GM03348 (cell line): ENCODE measurements at places on chromosomes 11 and 22.

DNA sequence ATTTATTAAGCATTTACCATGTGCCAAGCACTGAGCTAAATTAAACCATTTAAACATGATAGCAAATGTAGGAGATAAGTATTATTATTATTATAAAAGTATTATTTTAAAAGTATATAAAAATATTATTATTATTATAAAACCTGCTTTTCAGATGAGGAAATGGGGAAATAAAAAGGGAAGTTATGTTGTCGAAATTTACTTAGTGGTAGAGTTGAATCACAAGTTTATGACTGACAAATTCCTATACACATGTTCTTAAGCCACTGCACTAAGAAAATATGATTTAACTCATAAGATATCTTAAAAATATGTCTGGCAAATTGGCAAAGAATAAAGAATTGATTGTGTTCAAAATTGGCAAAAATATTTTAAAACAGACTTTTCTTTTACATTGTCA lies 53.8 kb downstream of the CASP12 start:
- DNase-seq, result no peak

DNA sequence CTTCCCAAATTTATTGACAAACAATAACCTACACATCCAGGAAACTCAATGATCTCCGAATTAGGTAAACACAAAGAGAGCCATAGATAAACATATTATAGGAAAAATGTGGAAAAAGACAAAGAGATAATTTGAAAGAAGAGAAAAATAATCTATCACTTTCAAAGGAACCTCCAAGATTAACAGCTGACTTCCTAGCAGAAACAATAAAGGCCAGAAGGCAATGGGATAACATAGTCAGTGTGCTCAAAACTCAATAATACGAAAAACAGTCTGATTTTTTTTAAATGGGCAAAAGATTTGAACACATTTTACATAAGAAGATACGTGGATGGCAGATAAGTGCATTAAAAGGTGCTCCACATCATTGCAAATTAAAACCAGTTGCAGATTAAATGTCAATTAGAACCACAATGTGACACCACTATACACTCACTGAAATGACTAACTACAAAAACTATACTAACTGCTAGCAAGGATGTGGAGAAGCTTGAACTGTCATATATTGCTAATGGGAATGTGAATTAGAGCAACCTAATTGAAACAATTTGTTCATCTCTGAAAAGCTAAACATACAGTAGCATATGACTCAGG lies 300.4 kb downstream of the TMEM135 start:
- DNase-seq, result no peak

DNA sequence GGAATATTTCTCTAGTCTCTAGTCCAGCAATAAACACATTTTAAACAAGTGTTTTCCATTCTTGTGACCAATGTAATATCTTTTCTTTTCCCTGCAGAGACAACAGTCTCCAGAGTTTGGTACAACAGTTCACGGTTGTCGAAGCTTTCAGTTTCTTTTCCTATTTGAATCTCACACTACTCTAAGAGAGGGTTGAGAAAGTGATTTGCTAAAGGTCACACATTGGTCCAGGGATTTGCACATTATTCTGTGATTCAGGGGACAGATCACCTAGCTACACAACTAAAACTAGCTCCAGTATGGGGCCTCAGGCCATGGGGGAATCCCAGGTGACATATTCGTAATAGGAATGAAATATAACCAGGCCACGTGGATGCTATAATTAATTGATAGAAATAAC lies 132.5 kb downstream of the HIPK3 start:
- DNase-seq, result no peak

DNA sequence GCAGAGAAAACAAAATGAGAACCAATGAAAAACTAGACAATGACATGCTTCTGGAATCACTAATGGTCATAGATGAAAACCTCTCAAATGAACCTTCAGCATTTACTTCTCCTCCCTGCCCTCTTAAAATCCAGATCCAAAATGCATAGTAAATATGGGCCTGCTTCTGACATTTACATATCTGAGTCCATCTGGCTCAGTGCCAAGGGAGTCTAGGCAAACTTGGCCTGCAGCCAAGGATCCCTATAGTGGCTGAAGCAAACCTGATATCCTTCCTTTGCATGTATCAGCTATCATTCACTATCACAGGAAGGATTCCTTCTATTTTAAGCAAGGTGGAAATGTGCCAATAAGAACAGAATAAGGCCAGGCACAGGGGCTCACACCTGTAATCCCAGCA lies 104.8 kb downstream of the C11orf58 start:
- no peak for DNase-seq

- peak; percentile 87 for DNase-seq
Measured at GRCh38 chr11:69295995-69296889, 2.3 kb downstream of the MYEOV start.

DNA sequence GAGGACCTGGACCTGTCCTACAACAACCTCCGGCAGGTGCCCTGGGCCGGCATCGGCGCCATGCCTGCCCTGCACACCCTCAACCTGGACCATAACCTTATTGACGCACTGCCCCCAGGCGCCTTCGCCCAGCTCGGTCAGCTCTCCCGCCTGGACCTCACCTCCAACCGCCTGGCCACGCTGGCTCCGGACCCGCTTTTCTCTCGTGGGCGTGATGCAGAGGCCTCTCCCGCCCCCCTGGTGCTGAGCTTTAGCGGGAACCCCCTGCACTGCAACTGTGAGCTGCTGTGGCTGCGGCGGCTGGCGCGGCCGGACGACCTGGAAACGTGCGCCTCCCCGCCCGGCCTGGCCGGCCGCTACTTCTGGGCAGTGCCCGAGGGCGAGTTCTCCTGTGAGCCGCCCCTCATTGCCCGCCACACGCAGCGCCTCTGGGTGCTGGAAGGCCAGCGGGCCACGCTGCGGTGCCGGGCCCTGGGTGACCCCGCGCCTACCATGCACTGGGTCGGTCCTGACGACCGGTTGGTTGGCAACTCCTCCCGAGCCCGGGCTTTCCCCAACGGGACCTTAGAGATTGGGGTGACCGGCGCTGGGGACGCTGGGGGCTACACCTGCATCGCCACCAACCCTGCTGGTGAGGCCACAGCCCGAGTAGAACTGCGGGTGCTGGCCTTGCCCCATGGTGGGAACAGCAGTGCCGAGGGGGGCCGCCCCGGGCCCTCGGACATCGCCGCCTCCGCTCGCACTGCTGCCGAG lies 1.5 kb downstream of the LRFN4 start:
- no peak for DNase-seq

DNA sequence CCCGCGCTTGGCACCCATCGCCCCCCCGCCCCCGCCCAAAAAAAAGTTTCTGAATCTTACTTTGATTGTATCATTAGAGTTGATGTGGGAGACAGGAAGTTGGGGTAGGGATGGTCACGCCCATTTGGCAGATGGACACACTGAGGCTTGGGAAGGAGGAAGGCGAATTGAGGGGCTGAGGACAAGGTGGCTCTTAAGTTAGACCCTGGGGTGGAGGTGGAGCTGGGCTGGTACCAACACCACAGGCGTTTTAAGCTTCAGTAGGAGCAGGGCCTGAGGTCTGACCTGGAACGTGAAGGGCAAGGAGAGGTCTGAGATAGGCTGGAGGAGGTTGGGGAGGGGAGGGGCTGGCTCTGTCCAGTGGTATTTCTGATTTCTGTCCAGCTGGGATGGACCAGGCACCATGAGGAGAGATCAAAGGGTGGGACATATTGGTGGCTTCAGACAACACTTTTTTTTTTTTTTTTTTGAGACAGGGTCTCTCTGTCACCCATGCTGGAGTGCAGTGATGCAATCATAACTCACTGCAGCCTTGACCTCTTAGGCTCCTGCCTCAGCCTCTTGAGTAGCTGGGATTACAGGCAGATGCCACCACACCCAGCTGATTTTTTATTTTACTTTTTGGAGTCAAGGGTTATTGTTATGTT lies 799 bp upstream of the CDC42BPG start:
- DNase-seq, result no peak

DNA sequence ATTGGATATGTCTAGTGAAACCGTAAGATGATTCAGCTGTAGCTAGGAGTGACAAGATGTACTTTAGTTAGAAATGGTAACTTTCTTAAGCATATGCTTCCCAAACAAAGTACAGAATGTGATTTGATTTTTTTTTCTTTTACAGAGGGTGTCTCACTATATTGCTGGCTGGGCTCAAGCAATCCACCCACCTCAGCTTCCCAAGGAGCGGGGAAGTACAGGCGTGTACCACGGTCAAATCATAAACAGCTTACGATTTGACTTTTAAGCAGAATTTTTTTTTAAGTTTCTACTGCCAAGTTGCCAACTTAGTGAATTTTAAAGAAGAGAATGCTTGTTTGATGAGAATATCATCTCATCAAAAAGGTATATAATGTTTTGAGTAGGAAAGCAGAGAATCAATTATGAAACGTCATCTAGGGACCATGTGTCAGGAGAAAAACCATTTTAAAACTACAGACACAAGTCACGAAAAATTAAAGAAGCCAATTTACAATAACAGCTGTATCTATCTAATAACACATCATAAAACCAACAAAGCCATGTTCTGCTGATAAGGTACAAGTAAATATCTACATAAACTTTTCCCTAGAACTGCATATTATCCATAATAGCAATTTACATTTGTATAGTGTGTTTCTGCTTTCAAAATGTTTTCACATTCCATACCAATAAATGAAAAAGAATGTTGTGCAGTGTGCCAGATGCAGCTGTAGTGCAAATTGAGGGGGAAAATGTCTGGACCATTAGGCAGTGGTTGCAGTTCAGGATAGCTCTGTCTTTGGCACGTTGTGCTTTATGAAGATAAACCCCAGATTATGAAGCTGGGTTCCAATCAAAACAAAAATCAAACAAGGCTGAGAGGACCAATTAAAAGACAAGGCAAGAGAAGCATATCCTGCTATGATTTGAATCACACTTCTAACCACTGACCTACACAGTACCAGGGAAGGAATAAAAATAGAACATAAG lies 33.7 kb upstream of the USP47 start:
- no peak for DNase-seq

- DNase-seq, result no peak
Measured at GRCh38 chr22:23302171-23303002, 122.1 kb downstream of the BCR start.

DNA sequence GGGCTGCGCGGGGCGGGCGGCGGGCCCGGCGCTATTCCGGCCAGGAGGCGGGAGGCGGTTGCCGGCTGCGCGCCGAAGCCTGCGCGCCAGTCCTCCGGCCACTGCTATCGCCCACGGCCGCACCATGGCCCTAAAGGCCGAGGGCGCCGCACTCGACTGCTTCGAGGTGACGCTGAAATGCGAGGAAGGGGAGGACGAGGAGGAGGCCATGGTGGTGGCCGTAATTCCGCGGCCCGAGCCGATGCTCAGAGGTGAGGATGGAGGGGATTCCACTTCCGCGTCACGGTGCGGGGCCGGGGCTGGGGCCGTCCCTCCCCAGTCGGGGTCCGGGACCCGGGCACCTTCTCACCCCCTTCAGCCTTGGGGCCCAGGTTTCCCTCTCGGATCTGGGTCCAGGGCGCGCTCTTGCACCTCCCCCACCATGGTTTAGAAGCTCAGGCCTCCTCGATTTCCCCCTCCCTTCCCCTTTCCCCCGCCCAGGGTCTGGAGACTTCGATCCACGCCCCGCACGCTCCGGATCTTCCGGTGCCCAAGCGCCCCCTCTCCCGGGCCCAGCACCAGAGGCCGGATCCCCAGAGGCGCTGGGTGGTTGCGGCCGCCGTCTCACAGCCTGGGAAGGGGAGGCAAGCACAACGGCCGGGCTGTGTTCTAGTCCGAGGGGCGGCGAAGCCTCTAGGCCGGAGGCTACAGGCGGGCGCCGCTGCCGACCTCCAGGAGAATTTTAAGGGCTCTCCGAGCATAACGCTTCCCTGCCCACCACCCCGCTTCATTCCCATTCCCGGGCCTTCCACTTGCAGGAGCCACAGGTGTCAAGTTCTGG lies 517 bp downstream of the SPINDOC start:
- DNase-seq, result peak; percentile 77

- no peak for DNase-seq
Measured at GRCh38 chr22:19745155-19746101, 15.2 kb upstream of the TBX1 start.

- no peak for DNase-seq
Measured at GRCh38 chr11:4684631-4685285, 12.9 kb downstream of the OR51E2 start.

DNA sequence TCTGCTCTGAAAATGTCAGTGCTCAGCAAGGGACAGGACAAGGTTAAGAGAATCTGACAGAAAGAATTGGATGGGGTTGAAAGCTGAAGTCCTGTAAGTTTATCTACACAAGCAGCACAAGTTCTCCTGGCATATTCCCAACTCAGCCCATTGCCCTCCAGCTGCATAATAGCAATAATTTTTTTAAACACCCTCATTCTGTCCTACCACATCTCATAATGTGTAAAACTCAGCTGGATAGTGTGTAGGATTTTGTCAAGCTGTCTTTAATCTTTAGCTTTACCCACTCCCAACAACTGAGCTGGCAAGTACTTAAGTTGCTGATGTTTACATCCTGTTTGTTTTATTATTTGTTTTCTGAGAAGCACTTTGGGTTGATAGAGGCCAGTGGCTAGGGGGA lies 158.9 kb downstream of the CADM1 start:
- DNase-seq, result no peak

GRCh38 chr11:100105255-100105981 lies 581.7 kb upstream of the ARHGAP42 start:
- no peak for DNase-seq

DNA sequence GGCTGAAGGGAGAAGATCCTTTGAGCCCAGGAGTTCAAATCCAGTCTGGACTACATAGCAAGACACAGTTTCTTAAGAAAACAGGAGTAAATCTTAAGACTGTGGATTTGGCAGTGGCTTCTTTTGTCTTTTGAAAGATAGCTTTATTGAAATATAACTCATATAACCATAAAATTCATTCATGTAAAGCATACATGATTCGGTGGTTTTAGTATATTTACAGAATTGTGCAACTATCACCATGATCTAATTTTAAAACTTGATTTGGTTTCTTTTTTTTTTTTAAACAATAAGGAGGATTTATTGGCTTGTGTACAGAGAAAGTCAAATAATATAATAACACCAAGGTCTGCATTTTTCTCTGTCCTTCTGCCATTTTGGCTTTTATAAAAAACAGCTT lies 23.1 kb upstream of the PSMA1 start:
- DNase-seq, result no peak

GRCh38 chr11:95766701-95767100 lies 22.9 kb downstream of the FAM76B start:
- DNase-seq, result no peak

- no peak for DNase-seq
Measured at GRCh38 chr22:46376908-46377524, 41.5 kb downstream of the TRMU start.

DNA sequence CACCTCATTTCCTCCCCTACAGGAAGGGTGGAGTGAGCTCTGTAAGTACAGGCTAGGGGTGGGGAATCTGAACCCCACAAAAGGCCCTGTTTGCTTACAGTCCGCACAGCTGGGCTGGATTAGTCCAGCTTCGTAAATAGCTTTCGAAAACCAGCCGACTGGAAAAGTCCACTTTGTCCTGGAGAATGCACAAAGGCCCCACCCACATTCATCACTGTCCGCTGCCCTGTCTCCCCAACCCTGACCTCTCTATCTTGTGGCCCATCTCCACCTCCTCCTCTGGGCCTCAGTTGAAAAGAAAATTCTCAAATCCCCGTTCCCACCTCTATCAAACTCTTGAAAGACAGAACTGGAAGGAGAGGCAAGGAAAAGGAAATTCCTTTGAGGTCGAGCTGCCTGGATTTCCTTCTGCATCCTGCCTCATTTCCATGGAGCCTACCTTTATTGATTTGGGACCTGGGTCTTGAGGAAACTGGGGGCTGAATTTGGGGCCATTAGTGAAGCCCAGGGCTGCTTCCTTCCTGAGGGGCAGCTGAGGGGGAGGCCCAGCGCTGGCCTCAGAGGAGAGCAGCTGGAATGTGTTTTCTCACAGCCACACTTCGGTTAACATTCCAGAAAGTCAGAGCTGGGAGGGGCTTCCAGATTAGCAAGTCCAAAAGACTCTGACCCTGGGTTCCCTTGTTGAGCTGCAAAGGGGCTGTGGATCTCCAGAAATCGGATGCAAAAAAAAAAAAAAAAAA lies 147.6 kb downstream of the FBXO7 start:
- DNase-seq, result peak; percentile 88
